ENCODE measurements at places on chromosomes 2 and 18.

GRCh38 chr2:110115291-110116032 is at the start of gene MALL:
TSS of gene MALL (minus strand) at chr2:110115822. CDS start at chr2:110115792, 30 bp downstream.
- no peak for DNase-seq

DNA sequence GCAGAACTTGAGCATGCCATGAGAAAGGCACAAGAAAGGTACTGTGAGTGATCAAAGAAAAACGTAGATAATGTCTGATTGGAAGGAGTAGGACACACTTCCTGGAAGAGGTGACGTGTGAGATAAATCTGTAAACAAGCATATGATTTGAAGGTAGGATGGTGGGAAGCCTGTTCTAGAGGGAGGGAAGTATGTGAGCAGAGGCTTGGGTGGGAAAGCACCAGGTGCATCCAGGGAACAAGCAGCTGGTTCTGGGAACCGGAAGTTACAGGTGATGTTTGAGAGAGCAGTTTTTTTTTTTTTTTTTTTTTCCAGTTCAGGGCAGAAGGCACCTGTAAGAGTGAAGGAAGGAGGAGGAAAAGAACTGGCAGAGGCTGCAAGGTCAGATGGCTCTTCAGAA is 116.6 kb upstream of the EFEMP1 start:
- no peak for DNase-seq

- DNase-seq, result no peak
These were observed at the start of gene CROCC2 for GRCh38 chr2:240906141-240906910. TSS of gene CROCC2 (plus strand) at chr2:240906336. CDS start at chr2:240906514, 178 bp downstream.

- DNase-seq, result no peak
These were observed 188.9 kb downstream of the NDUFA10 start for GRCh38 chr2:239836021-239836765.

- DNase-seq, result no peak
These were observed 73.6 kb downstream of the RND3 start for GRCh38 chr2:150413910-150414309.

DNA sequence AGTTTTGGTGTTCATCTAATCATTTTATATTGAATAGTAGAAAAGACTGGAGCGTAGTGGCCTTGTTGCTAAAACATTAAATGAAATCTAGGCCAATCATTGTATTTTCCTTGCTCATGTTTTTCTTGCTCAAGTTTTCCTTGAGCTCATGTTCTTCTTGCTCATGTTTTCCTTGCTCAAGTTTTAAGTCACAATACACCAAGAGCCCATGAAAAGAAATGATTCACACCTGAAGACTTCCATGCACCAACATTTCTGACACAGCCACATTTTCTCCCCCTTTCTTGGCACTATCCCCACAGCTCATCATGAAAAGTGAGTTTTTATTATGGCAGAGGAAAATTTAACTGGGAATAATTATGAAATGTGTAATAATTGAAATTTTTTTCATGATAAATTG is 92.0 kb downstream of the LRP1B start:
- DNase-seq, result no peak

DNA sequence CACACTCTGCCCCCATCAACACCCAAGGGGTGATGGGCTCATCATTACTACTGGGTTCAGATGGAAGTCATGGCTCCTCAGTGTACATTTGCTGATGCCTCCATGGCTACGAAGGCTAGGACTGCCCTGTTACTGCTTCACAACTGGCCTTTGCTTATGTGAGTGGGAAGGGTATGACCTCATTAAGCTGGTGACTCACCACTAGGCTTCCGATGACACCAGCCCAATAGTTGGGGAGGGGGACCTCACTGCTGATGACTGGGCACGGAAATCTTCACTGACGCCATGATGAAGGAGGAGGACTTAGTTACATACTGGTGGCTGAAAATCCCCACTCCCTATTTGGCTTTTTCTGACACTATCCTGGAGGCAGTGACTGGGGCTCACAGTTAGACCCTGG is 263.2 kb downstream of the CMPK2 start:
- DNase-seq, result no peak

- DNase-seq, result no peak
These were observed 133.8 kb downstream of the MEMO1 start for GRCh38 chr2:31877008-31877407.

DNA sequence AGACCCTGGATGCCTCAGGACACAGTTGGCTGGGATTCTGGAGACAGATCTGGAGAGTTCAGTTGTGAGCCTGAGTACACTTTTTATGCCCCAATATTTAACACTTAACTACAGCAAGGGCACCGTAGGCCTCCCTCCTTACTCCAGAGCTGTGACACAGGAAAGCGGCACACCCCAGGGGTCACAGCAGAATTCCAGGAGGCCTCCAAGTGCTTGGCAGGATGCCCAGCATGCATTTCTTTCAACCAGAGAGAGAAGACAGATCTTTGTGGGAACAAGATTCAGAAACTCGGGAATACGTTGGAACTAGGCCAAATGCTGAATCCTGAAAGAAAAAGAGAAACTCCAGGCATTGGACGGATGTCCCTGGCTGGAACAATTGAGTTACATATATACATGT is 199.2 kb upstream of the NT5C1B start:
- DNase-seq, result no peak

DNA sequence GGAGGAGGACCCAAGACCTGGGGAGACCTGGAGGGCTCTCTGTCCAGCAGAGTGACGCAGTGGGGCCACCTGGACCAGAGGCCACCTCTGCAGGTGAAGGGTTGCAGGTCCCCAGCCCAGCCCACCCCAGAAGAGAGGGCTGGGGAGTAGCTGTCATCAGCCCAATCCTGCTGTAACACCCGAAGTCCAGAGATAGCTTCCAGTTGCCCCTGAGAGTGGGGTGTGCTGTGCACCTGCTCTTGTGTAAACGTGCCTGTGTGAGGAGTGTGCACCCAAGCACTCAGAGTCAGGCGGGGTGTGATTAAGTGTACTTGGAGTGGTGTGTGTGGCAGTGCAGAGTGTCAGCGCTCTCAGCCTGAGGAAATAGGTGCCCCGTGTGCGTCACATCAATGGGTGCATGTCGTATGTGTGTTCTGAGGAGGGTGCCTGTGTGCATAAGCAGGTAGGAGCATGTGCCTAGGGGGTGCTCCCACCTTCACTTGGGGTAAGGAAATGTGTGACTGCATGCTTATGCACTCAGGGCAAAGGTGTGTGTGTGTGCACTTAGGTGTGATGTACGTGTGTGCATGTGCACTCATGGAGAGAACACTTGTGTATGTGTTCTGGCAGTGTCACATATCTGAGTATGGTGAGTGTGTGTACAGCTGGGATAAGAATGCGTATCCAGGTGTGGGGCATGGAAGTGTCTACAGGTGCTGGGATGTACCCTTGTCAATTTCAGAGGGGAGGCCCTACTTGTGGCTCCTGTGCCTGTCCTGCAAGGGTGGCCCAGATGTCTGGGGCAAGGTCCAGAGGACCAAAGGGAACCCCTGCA is 672 bp downstream of the ATP6V1B1 start:
- DNase-seq, result no peak

GRCh38 chr2:235695602-235695895 is 201.7 kb downstream of the AGAP1 start:
- DNase-seq, result no peak

DNA sequence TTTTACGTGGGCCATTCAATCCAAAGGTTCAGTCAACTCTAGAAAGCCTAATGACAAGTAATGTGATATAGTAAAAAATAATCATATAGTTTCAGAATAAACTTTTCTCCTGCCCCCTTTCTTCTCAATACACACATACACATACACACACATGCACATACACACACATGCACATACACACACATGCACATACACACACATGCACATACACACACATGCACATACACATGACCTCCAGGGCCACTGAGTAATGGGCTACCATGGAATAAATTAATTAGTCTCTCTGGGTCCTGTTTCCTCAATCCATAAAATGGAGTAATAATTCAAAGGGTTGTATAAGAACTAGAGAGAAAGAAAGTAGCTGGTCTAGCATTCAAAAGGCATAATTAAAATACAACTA is 5.4 kb upstream of the TRIB2 start:
- no peak for DNase-seq

DNA sequence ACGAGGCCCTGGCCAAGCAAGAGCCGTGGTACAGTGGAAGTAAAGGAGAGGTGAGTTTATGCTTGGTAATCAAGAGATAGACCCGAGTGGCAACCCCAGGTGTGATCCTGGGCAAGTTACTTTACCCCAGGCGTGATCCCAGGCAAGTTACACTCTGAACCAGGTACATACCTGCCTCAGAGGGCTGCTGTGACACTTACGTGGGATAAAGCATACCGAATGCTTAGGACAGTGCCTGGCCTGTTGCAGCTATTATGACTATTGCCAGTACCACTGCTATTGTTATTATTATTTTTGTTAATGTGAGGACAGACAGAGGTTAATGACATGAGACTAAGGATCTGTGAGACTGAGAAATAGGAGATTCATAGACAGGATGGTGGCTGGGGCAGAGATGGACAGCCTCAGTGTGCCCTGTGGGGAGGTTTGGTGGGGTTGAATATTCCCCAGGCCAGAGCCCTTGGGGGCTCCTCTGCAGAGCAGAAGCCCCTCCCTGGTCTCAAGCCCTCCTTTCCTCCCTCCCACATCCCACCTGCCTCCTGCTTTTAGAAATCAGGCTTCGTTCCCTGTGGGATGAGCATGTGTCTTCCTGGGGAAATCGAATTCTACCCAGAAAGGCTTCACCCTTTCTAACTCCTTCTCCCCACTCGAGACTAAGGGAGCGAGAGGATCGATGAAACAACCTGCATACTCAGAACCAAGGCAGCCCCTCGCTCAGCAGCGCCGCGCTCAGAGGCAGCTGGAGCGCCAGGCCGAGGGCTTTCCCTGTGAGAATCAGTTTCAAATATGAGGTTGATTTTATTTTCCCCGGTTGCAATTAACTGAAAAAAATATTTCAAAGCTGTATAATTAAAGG is 62.0 kb upstream of the SIX3 start:
- no peak for DNase-seq

- no peak for DNase-seq
These were observed 284.7 kb downstream of the CMPK2 start for GRCh38 chr2:6580982-6581381.

- no peak for DNase-seq
These were observed 157.8 kb downstream of the PIK3C3 start for GRCh38 chr18:42112657-42113420.

DNA sequence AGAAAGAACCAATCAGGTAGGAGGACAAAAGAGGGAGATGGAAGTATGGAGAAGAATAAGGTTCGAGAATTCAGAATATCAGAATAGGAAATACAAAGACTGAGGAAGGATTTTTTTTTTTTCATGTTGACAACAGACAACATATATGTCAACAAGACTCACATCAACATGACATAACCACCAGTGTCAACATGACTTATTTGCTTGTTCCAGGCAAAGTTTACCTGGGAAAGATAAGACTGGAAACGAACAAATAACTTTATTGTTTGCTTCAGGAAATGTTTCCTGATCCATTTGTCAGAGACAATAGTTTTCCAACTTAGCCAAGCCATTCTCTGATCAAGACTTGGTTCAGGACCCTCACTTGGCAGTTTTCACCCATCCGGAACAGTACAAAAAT is 321.9 kb upstream of the NETO1 start:
- no peak for DNase-seq

GRCh38 chr18:62523631-62524439 is 1.0 kb downstream of the ZCCHC2 start:
- DNase-seq, result peak; percentile 49

DNA sequence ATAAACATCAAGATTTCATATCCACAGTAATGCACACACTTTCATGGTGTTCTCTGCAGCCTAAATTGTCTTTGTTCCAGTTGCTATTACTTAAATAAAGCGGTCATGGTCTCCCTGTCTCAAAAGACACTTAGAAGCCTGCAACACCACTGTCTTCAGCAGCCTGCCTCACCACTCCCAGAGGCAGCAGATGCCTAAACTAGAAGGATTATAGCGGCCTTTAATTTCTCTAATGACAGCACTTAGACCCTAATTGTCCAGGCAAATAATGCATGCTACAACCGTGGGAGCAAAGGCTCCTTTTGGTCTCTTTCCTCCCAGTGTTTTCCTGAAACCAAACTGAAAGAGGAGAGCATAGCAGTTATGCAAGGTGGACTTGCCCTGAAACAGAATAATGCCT is 248.8 kb upstream of the SLC39A10 start:
- no peak for DNase-seq

- DNase-seq, result peak; percentile 74
These were observed 88.7 kb upstream of the ATL2 start for GRCh38 chr2:38465789-38466127.

- DNase-seq, result no peak
These were observed 26.2 kb downstream of the CFAP53 start for GRCh38 chr18:50240080-50240563.

DNA sequence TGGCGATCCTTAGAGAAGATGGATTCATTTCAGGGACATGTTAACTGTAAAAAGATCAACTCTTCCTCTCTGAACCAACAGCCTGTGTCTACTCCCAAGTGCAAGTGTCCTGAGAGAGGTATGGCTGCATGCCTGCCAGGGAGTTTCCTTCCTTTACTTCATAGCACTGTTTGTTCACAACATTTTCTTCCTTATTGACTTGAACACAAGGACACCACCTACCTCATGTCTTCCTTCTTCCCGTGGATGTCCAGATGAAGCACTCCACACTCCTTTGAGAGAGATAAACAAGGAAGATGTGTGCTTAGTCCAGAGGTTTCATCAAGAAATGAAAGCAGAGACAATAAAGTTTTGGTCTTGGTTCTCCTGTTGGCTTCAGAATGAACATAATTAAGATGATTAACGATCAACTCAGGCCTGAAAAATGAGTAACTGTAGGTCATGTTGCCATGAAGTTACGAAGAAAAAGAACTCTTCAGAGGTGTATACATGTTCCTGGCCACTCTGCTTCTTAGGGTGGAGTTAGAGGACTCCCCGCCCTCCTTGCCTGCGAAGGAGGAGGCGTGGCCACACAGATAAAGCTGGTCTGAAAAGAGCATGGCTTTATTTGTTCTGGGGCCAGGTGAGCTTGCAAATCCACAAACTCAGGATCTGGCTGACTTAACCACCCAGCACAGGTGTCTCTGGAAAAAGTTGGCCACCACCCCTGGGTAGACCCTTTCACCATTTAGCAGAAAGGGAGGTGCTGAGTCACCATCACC is 155.0 kb upstream of the KCTD1 start:
- no peak for DNase-seq

GRCh38 chr2:54255230-54256090 is 569 bp downstream of the TSPYL6 start:
- no peak for DNase-seq

GRCh38 chr2:160246356-160246755 is 46.3 kb upstream of the ITGB6 start:
- DNase-seq, result no peak
